ENCODE measurements at places on chromosomes 2 and 18. TPM values are rescaled to one million over a fixed set of nuclear protein-coding genes. Genes with fewer than 3 reads are reported as not detected.

GRCh38 chr2:180690611-180691010 is 289.8 kb upstream of the UBE2E3 start:
- DNase-seq, result no peak

- DNase-seq, result no peak
These were observed 52.3 kb downstream of the EHD3 start for GRCh38 chr2:31286230-31286629.

- DNase-seq, result no peak
These were observed 2028.6 kb upstream of the CELF4 start for GRCh38 chr18:39594206-39594605.

GRCh38 chr2:212421556-212422334 is 116.9 kb downstream of the ERBB4 start:
- DNase-seq, result no peak

DNA sequence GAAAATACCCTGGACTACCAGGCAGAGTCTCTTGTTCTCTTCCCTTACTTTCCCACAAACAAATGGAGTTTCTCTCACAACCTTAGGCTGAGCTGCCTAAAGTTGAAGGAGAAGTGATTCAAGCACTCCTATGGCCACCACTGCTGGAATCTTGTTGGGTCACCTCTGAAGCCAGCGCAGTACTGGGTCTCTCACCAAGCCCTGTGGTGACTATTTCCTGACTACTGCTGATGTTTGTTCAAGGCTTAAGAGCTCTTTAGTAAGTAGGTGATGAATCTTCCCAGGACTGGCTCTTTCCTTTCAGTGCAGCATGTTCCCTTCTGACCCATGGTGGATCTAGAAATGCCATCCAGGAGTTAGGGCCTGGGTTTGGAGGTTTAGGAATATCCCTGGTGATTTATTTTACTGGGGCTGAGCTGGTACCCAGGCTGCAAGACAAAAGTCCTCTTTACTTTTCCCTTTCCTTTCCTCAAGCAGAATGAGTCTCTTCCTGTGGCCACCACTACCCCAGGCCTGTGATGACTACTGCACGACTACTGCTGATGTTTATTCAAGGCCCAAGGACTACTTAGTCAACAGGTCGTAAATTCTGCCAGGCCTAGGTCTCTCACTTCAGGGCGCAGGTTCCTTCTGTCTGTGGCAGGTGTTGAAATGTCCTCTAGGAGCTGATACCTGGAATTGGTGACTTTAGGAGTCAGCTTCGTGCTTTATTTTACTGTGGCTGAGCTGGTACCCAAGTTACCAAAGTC is 121.8 kb downstream of the SLC4A10 start:
- DNase-seq, result peak; percentile 19

DNA sequence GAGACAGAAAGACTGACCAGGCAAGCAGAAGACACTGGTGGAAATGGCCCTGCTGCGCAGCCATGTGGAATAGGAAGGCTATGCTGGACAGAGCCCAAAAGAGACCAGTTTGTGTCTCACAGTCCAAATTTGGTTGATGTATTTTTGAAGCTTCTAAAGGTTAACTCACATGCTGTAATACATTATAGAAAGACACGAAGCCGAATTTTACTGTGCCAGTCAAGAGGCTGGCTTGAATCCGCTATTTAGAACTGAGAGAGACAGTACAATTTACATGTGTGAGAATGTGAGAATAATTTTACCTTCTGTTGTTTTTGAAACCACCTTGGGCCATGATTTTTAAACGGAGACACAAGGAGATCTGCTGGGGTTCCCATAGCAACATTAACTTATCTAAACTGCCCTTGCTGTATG is 113.6 kb downstream of the METTL8 start:
- DNase-seq, result no peak

DNA sequence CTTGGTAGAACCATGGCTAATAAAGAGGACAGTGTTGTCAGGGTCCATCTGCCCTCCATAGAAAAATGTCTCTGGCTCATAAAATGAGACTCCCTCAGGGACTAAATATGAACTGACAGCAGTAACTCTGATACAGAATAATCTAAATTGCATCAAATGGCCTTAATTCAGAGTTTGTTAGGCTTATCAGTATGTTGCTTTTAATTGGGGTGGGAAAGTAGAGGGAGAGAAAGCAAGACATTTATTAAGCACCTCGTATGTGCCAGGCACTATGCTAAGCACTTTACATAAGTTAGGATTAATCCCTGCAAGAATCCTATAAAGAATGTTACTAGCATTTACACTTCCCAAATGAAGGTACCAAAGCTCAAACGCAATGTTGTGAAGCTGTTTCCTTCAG is 115.2 kb downstream of the MMADHC start:
- no peak for DNase-seq

DNA sequence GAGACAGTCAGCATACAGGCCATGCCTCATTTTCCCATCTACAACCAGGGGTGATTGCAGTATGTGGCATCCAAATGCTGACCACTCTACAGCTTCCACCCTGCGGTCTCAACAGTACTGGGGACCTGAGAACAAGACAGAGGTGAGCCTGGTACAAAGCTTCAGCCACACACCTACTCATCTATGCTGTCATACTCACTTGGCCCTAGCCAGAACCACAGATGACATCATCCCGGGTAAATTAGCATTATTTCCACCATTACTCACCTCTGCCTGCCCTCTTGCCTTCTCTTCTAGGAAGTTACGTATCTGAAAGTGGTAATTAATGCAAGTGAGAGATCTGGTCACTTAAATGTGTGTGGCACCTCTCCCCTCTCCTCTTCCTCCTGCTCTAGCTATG is 208.2 kb upstream of the ARL4C start:
- no peak for DNase-seq

DNA sequence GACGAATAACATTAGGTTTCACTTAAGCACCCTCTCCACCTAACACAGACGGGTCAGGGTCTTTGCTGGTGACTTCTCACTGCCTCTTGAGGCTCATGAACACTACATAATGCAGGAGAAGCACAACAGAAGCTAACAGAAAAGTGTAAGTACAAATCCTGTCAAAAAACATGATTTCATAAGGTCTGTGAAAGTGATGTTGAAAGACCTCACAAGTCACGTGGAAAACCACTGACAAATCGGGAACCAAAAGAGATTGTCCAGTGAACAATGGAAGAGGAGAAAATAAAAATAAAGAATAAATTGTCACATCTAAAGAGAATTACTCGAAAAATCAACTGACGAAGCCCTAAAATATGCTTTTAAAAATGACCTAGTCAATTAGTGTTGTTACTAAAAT is 14.0 kb downstream of the PSD4 start:
- no peak for DNase-seq

DNA sequence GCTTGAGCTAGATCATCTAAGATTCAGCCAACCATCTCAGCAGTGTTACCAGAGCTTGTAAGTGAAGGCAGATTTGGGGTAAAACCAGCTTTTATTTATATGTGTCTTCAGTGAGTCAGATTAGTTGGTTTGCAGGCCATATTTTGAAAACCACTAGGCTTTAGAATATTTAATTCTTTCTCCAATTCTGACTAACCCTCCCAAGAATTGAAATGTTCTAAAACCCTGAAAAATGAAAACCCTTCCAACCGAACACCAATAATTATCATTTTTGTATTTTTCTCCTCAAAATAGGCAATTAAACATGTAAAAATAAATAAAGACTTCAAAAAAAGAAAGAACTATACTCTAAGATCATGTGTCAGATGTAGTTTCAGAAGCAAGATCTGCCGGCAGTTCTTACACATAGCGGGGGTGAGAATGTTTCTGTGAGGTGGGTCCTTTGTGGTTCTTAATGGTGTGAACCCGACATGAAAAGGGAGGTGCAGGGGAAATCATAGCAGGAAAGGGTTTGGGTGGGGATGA is 14.2 kb downstream of the PLEK start:
- DNase-seq, result no peak

DNA sequence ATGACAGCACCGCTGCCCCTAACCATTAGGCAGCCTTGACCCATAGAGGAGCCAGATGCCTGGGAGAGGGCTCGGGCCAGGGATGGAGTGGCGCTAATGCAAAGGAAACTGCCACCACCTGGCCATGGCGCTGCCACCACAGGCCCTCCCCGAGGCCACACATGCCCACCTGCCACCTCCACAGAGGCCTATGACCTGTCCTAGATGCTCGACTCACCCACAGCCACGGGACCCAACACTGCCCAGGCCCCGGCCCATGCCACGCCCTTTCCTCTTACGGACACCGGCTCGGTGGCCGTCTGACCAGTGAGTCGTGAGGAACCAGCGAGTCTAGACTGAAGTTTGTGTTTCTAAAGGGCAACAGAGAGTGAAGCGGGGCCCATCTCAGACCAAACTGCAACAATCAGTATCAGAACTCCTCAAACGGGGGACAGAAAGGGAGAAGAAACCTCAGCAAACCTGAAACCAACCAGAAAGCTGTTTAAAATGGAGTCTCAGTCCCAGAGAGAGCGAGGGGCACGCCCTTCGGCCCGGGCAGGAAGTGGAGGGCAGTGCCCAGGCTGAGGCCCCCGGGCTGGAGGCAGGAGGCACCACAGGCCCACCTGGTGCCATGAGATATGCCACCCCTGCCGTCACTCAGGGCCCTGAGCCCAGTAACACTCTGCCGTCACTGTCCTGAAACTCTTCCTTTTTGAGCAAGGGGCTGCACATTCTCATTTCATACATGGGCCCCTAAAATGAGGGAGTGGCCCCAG is 711 bp downstream of the GPR17 start:
- DNase-seq, result no peak

GRCh38 chr2:201858281-201859184 is 52.2 kb downstream of the CDK15 start:
- DNase-seq, result no peak

HAAO gene
- not detected for total RNA-seq

KCNK3 gene
- total RNA-seq, result 1.2 TPM

LINC00305 gene
- not detected for total RNA-seq

ZSWIM2 gene
- not detected for total RNA-seq

SEC11C gene
- 65.6 TPM for total RNA-seq

EVX2 gene
- total RNA-seq, result not detected

DSC1 gene
- total RNA-seq, result 0.14 TPM

PLEKHM3 gene
- 4.3 TPM for total RNA-seq

GTF3C2 gene
- total RNA-seq, result 59.8 TPM

DYNAP gene
- not detected for total RNA-seq

BOLL gene
- total RNA-seq, result not detected

Data from NCI-H460 (cell line).